ENCODE measurements at places on chromosomes 12 and 14.

GRCh38 chr14:101200008-101200649 is 296.6 kb upstream of the RTL1 start:
- H3K4me1 ChIP-seq: no peaks in the 10 kb centered on the region
- no peak for DNase-seq
- H3K27me3 ChIP-seq: no peaks in the 10 kb centered on the region
- H3K27ac ChIP-seq: no peak overlapping the region

DNA sequence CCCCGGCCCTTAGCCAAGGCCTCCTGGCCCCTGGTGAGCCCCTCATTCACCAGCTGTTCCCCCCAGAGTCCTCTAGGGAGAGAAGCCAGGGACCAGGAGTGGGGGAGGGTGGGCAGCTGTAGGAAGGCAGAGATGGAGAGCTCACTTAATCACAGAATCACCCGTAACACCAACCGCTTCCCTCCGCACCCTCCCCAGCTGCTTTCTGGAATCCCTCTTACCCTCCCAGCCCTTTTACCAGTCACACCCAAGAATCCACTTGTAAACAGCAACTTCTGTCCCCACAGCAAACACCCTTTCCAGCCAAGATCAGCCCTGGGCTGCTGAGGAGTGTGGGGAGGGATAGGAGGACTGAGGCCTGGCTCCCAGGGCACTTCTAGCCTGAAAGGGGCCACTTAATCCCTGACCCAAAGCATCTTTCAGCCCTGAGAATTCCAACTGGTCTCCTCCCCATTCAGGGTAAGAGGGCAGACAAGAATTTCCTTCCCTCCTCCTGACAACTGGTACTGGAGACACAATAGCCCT is 18.8 kb downstream of the NCKAP5L start:
- H3K27me3 ChIP-seq: no peaks in the 10 kb centered on the region
- H3K4me3 ChIP-seq: no peak overlapping the region
- peaks cover 5% of the 10 kb centered on the region for H3K4me1 ChIP-seq
- no peak for DNase-seq
- H3K27ac ChIP-seq: no peak overlapping the region

GRCh38 chr12:132003846-132004245 is 54.1 kb downstream of the EP400 start:
- H3K4me3 ChIP-seq: no peak overlapping the region
- H3K4me1 ChIP-seq: peaks cover 4% of the 10 kb centered on the region
- H3K27ac ChIP-seq: no peak overlapping the region
- no peaks in the 10 kb centered on the region for H3K27me3 ChIP-seq
- peaks cover 27% of the 10 kb centered on the region for H3K36me3 ChIP-seq

DNA sequence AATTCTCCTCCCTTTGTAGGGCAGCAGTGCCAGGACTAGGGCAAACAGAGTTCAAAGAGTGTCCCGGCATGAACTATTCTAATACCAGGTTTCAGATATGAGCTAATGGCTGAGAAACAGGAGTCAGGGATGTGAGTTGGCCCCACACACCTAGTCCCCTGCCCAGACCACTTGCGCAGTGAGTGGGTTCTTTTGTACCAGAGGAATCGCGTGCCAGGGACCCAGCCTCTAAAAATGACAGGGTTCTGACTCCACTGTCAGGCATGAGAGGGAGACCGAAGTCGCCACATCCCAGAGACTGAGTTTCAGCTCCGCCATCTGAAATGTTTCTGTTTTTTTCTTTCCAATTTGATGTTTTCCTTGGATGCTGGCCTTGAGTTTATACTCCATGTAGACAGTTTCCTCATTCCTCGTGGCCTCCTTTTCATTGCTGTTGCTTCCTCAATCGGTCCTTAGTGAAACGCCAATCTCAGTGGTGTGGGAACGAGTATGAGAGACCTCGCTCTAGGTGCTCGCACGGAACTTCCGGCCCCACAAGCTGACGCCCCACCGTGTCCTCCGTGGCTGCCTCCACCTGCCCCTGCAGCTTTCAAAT is 31.5 kb downstream of the FBXL14 start:
- H3K4me3 ChIP-seq: no peak overlapping the region
- H3K27ac ChIP-seq: no peak overlapping the region
- H3K36me3 ChIP-seq: no peaks in the 10 kb centered on the region
- peaks cover 21% of the 10 kb centered on the region for H3K27me3 ChIP-seq
- no peak for DNase-seq
- H3K4me1 ChIP-seq: no peaks in the 10 kb centered on the region

DNA sequence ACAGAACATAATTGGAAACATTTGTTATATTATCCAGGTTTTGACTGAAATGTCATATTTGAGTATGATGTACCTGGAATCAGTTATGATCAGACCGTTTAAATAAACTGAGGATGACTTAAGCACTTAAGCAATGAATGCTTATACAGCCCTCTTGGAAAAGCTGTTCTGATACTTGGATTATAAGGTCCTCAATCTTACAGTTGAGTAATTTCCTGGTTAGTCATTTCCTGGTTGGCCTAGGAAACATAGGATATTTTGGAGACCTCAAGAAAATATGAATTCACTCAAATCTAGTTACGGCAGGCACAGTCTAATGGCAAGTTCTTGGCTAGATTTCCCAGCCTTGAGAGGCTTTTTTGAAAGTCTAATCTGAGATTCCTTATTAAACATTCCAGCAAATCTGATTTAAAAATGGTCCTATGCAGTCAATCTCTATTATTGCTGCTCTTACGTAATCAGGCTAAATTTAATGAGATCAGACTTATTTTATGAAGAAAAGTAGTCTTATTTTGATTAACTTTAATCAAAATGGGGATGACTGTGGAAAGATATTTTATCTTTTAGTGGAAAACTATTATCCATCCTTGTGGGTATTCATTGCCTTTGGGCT is 447.2 kb downstream of the SNAPC1 start:
- H3K4me3 ChIP-seq: no peak overlapping the region
- no peaks in the 10 kb centered on the region for H3K4me1 ChIP-seq
- H3K27ac ChIP-seq: no peak overlapping the region
- no peak for DNase-seq
- H3K27me3 ChIP-seq: peaks cover 2% of the 10 kb centered on the region

GRCh38 chr12:44947163-44947562 is 71.0 kb upstream of the NELL2 start:
- H3K4me1 ChIP-seq: peaks cover 4% of the 10 kb centered on the region
- no peak overlapping the region for H3K4me3 ChIP-seq
- H3K27me3 ChIP-seq: peaks cover 7% of the 10 kb centered on the region
- no peaks in the 10 kb centered on the region for H3K36me3 ChIP-seq
- H3K27ac ChIP-seq: no peak overlapping the region

GRCh38 chr12:102507301-102507700 is 26.9 kb upstream of the IGF1 start:
- no peak overlapping the region for H3K27ac ChIP-seq
- H3K4me3 ChIP-seq: no peak overlapping the region
- H3K27me3 ChIP-seq: peaks cover 2% of the 10 kb centered on the region
- H3K36me3 ChIP-seq: no peaks in the 10 kb centered on the region
- no peaks in the 10 kb centered on the region for H3K4me1 ChIP-seq

DNA sequence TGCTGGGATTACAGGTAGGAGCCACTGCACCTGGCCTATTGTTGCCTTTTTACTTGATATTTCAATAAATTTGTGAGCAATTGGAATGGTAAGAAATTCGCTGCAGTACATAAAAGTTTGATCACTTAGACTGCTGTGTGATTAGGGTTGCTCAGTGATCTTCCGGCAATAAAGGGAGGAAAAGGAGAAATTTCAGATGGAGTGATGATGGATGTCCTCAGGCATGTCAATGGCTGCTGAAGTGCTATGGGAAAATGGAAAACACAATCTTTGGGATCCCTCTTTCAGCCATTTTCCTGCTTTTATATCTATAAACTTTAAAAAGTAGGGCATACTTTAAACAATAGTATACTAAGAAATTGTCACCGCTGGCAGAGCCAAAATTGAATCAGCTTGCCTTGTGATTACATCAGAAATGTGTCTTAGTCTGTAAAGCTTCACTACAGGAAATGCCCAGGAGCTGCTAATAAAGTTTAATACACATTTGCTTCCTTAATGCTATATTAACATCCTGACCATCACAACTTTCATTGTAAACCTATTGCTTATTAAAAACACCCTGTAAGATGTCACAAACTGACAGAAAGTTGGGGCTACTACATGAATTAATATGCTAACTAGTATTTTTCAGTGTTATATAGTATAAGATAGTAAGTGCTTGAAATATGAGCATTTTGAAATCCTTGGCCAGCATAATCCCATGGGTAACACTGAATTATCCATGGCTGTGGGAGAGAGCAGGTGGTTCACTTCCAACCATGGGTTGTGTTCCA is 13.7 kb upstream of the FBXL14 start:
- no peak overlapping the region for H3K4me3 ChIP-seq
- no peak overlapping the region for H3K27ac ChIP-seq
- DNase-seq: no peak
- no peaks in the 10 kb centered on the region for H3K36me3 ChIP-seq
- peaks cover 25% of the 10 kb centered on the region for H3K4me1 ChIP-seq

GRCh38 chr14:77647853-77648252 is 31.4 kb upstream of the SPTLC2 start:
- no peak overlapping the region for H3K4me3 ChIP-seq
- H3K27me3 ChIP-seq: no peaks in the 10 kb centered on the region
- H3K4me1 ChIP-seq: no peaks in the 10 kb centered on the region
- no peak overlapping the region for H3K27ac ChIP-seq
- no peak for DNase-seq

- H3K36me3 ChIP-seq: peaks cover 5% of the 10 kb centered on the region
- H3K4me3 ChIP-seq: no peak overlapping the region
- no peaks in the 10 kb centered on the region for H3K4me1 ChIP-seq
Observed at GRCh38 chr12:121762269-121762668, 31.2 kb downstream of the RHOF start.

DNA sequence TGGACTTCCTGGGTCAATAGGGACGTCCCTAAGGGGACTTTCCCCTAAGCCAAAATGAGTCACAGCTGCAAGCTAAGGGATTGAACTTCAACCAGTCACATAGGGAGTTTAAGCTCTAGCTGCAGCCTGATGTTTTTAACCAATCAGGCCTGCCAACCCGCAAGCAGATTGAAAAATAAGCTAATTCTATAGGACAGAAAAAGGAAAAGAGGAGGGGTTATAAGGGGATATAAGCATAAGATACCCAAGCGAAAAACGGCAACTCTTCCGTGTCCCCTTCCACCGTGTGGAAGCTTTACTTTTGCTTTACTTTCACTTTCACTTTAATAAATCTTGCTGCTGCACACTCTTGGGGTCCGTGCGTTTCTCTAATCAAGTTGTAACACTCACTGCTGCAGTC is 24.4 kb downstream of the ATP23 start:
- H3K4me1 ChIP-seq: peaks cover 8% of the 10 kb centered on the region
- H3K36me3 ChIP-seq: no peaks in the 10 kb centered on the region
- no peak overlapping the region for H3K27ac ChIP-seq

DNA sequence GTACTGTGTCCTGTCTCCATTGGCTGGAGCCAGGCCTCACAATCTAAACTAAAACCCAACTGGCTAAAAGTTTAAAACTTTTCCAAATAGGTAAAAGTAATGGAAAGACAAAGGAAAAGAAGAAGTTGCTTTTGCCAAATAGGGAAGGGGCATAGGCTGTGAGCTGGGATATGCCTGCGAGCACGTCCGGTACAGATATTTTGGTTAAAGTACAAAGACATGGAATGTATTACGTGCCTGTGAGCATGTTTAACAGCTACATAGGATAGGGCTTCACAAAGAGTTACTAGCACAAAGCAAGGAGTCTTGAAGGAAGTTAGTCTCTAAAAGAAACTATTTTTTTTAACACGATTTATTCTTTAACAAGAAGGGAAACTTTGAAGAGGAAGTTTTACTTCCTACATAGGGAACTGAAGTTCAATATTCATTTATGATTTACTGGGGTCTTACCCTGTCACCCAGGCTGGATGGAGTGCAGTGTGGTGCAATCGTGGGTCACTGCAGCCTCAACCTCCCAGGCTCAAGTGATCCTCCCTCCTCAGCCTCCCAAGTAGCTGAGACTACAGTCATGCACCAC is 41.9 kb upstream of the INF2 start:
- DNase-seq: no peak
- no peaks in the 10 kb centered on the region for H3K4me1 ChIP-seq
- H3K36me3 ChIP-seq: no peaks in the 10 kb centered on the region
- H3K27me3 ChIP-seq: peaks cover 14% of the 10 kb centered on the region
- H3K27ac ChIP-seq: no peak overlapping the region

DNA sequence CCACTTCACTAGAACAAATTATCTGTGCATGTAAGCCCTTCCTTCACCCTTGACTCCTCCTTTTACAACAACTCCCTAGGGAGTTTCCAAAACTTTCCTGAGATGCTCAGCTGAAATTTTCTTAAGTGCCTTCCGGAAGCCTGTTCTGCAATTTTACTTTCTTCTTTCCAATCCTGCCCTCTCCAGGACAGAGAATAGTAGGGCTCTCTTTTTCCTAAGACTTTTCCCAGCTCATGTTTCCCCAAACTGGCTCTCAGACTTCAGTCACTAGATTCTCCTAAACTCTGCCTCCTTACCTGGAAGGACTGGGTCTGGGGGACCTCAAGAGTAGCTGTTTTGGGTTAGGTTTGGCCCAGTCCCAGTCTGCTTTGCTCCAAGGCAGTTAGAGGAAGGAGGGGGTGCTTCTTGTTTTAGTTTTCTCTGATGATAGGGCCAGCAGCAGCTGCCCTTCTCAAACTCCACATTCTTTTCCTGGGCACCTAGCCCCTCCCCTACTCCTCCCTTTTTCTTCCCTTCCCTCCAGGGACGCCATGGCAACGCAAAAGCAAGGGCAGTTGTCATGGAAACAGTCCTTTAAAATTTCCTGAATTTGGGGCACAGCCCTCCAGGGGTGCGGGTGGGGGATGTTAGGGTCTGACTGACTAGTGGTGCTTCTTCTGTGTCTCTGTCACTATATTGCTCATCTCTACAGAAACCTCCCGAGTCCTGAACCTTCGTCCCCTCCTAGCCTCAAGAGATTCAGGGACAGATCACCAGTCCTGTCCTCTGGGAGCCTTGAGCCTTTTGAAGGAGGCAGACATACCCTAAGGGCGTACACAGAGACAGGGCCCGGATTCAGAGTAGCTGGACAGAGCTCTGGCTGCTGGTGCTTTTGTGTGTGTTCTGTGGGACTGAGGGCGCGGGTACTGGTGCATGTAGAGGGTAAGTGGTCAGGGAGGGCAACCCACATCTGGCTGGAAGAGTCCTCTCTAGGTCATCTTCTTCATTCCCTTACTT is 17.0 kb downstream of the PPP1R1A start:
- H3K27me3 ChIP-seq: no peaks in the 10 kb centered on the region
- DNase-seq: no peak
- H3K36me3 ChIP-seq: peaks cover 38% of the 10 kb centered on the region
- H3K27ac ChIP-seq: no peak overlapping the region
- no peaks in the 10 kb centered on the region for H3K4me1 ChIP-seq
